Stimulated activated CD4-positive, alpha-beta T cell treated with anti-CD3 and anti-CD28 coated beads, TNF-alpha, amount 100 ng/mL, for 48 hours (primary cell): ENCODE measurements at places on chromosomes 7 and 10.

DNA sequence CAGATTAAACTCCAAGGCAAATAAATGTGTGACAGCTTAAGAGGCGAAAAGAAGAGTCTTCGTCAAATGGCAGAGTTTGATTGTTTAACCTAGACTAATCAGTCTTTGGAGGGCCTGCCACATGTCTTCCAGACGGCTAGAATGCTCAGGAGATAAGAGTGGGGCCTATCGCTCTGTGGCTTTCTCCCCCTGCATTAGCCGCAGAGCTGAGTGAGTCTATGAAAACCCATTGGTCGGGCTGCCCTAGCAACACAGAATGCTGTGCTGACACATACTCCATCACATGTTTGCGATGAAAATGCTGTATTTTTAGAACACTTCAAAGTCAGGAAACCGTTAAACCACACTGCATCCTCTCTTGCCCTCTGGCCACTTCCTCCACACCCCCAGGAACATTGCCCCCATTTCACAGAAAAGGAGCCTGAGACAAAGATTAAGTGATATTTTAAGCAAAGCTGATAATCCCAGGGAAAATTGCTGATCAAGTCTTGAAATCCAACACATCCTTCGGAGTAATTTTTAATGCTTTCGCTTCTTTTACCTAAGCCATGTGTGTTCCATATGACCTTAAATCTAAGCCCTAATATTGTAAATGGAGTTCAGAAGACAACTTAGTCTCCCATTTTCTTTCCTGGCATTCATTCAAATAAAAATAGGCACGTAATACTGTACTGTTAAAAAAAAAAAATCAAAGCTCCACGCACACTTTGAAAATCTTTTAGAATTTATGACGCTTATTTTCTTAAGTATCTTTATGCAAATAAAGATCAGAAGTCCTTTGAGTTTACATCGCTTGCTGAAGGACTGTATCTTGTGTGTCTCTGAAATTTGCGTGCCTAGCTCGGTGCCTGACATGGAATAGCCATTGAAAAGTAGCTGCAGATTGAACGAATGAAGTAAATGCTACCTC lies 161.2 kb downstream of the CELF2 start:
- peak; percentile 68 for DNase-seq

- no peak for DNase-seq
These were observed 92.8 kb downstream of the CHN2 start for GRCh38 chr7:29287366-29287765.

- DNase-seq: no peak
These were observed 58.8 kb downstream of the TCERG1L start for GRCh38 chr10:131252567-131253276.

DNA sequence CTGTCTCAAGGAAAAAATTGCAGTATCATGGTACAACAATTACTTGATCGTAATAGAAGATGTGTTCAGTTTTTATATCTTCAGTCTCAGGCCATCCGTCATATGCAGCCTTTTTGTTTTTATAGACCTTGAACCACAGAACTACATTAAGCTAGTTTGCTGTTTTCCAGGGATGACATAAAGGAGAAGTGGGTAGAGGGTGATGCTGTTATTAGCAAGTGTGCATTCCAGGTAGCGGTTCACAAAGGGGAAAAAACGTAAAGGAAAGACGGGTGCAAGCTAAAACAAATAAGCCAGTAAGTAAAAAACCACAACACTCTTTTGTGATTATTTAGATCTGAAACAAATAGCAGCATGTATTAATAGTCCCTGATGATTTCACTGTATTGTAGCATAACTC lies 71.7 kb downstream of the BMPR1A start:
- no peak for DNase-seq
